Activated CD8-positive, alpha-beta T cell treated with anti-CD3 and anti-CD28 coated beads, Interleukin-2, amount 10 ng/mL, durations not matched to agents 7 days and 5 days (primary cell): ENCODE measurements at places on chromosomes 5 and 9. TPM values are rescaled to one million over a fixed set of nuclear protein-coding genes. Genes with fewer than 3 reads are reported as not detected.

- no peaks in the 10 kb centered on the region for H3K27me3 ChIP-seq
- no peak overlapping the region for H3K4me3 ChIP-seq
- H3K36me3 ChIP-seq = no peaks in the 10 kb centered on the region
- H3K27ac ChIP-seq = no peak overlapping the region
Measured at GRCh38 chr5:9722601-9723180, 92.5 kb upstream of the TAS2R1 start.

GRCh38 chr5:125481506-125482465 lies 735.3 kb upstream of the ZNF608 start:
- no peaks in the 10 kb centered on the region for H3K27me3 ChIP-seq
- DNase-seq = no peak
- no peak overlapping the region for H3K27ac ChIP-seq
- no peaks in the 10 kb centered on the region for H3K36me3 ChIP-seq
- no peaks in the 10 kb centered on the region for H3K4me1 ChIP-seq
- no peak overlapping the region for H3K4me3 ChIP-seq

GRCh38 chr5:104955479-104955878 lies 1392.9 kb upstream of the NUDT12 start:
- no peak for DNase-seq
- H3K4me3 ChIP-seq = no peak overlapping the region
- no peaks in the 10 kb centered on the region for H3K4me1 ChIP-seq
- no peaks in the 10 kb centered on the region for H3K27me3 ChIP-seq
- H3K36me3 ChIP-seq = no peaks in the 10 kb centered on the region
- H3K27ac ChIP-seq = no peak overlapping the region

GRIN3A gene
- total RNA-seq = not detected

NUTM2F gene
- not detected for total RNA-seq
